ENCODE measurements at places on chromosomes 1 and 21.
A peak's percentile ranks its signal among the peaks of the same experiment; 100 is the strongest.

DNA sequence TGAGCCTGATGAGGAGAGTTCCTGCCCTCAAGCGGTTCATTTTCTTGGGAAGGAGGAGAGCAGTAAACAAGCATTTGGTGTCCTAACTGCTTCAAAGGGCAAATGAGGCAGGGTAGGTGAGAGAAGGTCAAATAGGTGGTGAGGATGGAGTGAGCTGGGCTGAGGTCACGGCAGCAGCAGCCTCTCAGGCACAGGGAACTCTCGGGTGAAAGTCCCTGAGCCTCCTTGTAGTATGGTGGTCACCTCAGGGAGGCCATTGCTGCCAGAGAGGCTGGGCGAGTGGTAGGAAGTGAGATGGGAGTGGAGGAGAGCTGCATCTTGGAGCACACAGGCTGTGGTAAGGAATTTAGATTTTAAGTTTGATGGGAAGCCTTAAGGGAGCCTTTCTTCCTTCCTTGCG is 4.0 kb downstream of the ADARB1 start:
- no peak for DNase-seq

DNA sequence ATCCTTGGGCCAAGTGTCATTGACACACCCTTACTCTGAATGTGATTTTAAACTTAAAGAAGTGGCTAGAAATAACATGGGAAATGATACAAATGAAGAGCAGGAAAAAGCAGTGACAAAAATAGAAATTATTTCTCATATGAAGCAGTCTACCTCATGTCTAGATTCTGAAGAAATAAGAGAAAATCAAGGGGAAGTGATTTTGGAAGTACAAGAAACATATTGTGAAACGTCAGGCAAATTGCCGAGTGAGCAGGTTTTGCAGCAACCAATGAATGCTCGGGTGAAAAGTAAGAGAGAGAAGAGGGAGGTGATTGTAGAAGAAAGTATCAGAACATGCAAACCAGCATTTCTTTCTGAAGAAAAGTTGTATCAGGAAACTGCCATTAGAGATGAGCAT is 130.7 kb downstream of the MACF1 start:
- DNase-seq = no peak

GRCh38 chr1:174797398-174797797 is 202.3 kb upstream of the CACYBP start:
- no peak for DNase-seq

GRCh38 chr21:28975397-28975796 is 17.3 kb downstream of the LTN1 start:
- DNase-seq = no peak

DNA sequence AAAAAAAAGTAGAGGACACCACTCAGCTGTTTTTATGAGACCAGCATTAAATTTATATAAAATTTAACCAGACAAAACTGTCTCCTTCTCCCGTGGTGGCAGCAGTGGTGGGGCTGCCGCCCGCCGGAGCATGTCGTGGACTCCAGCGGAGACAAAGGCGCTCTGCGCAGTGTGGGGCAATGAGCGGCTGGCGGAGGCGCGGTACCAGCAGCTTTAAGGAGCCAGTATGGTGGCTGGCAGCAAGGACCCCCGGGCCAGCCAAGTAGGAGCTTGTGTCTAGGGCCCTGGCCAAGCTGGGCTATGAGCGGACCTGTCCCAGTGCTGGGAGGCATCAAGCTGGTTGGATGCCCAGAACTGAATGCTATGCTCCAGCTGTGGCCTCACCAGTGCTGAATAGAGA is 2102.9 kb downstream of the NCAM2 start:
- no peak for DNase-seq

- no peak for DNase-seq
Observed at GRCh38 chr1:1216770-1217620, 3.0 kb upstream of the TNFRSF4 start.

- no peak for DNase-seq
Observed at GRCh38 chr1:21775550-21775914, 7.4 kb downstream of the USP48 start.

- no peak for DNase-seq
Observed at GRCh38 chr1:147549526-147549925, 8.2 kb downstream of the BCL9 start.

DNA sequence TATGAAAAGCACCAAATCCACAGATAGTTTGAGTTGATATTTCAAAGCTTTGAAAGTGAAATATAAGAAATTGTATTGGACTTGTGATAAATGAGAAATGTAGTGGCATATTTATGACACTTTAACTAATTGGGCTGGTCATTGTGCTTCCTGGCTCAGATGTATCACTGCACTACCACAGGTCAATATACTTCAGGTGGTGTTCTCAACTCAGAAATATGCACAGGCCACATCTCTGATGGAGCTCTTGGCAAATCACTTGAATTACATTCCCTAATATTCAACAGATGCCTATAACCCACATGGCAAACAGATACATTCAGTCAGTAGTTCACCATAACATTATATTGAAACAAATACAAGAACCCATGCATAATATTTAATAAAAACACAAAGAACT is 209.6 kb downstream of the LYPLAL1 start:
- DNase-seq = no peak

GRCh38 chr1:64961923-64962322 is 4.4 kb downstream of the JAK1 start:
- no peak for DNase-seq

DNA sequence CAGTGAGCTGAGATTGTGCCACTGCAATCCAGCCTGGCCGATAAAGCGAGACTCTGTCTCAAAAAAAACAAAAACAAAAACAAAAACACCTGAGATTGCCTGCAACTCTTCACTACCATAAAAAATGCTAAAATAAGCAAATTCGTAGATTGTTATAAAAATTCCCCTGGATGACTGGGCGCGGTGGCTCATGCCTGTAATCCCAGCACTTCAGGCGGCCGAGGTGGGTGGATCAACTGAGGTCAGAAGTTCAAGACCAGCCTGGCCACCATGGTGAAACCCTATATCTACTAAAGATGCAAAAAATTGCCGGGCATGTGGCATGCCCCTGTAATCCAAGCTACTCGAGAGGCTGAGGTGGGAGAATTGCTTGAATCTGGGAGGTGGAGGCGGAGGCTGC is 10.7 kb downstream of the MED18 start:
- no peak for DNase-seq

- DNase-seq = peak; percentile 62
Observed at GRCh38 chr1:72282271-72283021, at the start of gene NEGR1. Gene NEGR1 (minus strand): TSS chr1:72282539.

GRCh38 chr21:14545906-14546480 is at the start of gene SAMSN1:
Gene SAMSN1 (minus strand): TSS chr21:14546315. CDS start chr21:14546261, 54 bp downstream.
- DNase-seq = peak; percentile 86

DNA sequence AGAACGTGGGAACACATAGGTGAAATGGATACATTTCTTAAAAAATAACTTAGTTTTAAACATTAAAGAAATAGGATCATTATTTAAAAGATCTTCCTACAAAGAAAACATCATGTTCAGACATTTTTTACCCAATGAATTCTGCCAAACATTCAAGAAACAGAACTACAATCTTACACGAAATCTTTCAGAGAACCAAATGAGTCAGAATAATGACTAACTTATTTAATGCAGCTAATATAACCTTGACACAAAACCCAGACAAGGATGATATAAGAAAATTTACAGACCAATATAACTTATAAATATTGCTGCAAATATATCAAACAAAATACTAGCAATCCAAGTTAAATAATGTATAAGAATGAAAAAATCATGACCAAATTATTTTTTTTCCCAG is 220.1 kb upstream of the KCNK2 start:
- no peak for DNase-seq

DNA sequence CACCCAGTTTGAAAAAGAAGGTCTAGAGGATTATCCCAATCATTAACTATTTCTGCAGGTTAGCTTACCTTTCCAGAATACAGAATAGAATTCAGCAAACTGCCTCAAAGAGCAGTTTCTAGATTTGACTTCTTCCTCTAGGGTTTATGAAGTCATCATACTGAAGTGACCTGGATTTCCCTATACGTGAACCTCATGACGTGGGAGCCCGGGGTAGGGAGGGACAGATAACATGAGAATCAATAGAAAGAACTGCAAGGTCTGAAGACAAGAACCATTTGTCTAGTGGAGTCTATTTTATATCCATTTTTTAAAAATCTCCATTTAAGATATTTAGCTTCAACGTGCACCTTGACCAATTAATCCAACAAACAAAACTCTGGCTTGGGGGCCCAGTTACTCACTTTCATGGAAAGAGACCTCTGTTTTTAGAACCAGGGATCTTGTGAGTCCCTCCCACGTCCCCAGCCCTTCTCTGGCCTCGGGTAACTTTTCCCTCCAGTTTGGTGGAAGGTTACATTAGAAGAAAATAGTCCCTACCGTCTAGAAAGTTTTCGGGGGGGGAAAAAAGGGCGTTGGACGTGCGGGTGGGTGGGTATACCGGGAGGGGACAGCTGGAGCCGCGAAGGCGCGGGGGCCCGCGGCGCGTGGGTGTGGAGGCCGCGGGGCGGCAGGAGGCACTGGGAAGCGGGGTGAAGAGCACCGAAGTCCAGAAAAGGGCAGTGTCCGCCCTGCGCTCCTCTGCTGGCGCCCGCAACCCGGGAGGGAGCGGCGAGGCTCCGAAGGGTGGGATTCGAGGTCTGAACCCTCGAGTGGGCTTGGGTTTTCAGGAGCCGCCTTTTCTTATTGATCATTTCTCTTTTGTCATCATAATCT is 13.8 kb upstream of the POGZ start:
- peak; percentile 70 for DNase-seq

DNA sequence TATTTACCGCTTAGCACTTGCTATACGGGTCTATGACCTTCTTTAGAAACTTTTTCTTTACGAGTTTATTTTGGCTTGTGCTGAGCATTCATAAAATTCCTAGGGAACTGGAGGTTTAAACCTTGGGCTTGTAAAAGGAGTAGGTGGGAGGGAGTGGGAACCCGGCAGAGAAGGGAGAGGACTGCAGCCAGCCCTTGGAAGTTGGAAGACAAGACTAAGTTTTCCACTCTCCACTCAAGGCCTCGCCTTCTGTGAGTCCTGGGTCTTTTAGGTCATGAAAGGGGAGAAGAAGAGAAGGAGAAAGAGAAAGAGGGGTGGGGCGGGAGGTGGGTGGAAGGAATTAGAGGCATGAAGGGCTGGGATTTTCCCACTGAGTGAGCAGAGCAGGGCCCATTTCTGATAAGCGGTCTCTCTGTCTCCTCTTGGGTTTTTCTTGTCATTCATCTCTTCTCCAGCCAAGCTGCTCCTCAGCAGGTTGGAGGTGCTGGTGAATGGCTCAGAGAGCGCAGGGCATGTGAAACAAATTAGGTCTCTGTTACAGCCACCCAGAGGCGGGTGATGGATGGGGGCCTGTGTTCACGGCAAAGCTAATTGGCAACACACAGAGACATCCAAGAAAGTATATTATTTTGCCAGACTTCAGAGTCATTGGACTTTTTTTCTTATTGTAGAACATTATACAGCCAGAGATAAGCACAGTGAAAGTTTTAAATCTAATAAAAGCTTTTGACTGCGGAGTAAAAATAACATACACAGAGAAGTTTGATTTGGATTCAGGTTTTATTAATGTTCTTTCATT is 247.3 kb downstream of the FOXD2 start:
- no peak for DNase-seq
